ENCODE measurements at places on chromosomes 5 and 9.

DNA sequence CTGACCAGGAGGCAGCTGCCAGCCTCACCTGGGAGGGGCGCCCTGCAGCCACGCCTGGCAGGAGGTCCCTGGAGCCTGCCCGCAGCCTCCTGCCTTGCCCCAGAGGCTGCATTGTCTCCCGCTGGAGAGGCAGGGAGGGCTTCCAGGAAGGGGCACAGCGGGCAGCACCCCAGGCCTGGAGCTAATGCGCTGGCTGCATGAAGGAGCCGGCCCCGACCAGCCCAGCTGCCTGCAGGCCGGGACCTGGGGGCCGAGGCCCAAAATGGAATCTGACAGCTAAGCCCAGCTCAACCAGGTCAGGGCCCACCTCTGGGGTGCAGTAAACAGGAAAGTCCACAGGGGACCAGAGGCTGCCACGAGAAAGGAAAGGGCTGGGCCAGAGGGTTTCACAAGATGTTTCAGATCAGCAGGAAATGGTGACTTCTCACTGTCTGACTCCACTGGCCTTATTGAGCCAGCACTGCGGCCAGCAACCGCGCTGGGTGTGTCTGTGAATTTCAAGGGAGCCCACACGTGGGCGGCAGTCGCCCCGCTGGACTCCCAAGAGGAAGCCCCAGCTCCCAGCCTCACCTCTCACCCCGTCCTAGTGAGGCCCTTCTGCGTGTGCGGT, 18.6 kb upstream of the NOTCH1 start:
- DNase-seq, result no peak

DNA sequence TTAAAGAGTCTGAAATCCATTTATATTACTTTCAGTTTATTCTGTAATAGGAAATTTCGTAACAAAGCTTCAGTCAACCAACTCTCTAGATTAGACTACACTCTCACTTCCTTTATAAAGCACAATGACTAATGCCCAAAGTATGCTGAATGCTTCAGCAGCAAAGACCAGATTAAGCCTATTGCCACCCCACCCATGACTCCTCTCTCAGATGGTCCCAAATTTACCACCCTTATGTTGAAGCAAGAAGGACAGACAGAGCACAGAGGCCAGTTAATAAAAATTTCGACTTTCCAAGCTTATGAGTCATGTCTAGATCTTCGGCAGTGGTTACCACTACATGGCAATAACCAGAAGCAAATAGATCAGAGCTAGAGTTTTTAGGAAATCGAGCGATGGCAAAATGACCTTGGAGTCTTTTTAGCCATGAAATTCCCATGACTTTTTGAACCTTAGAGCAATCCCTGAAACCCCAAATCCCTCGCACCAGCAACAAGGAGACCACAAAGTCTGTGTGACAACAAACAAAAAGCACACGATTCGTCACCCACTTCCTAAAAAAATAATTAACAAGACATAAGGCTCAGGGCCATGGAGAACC, 287.8 kb upstream of the RASA1 start:
- DNase-seq, result no peak

- no peak for DNase-seq
These were observed 94.4 kb downstream of the SIL1 start for GRCh38 chr5:139103762-139104161.

DNA sequence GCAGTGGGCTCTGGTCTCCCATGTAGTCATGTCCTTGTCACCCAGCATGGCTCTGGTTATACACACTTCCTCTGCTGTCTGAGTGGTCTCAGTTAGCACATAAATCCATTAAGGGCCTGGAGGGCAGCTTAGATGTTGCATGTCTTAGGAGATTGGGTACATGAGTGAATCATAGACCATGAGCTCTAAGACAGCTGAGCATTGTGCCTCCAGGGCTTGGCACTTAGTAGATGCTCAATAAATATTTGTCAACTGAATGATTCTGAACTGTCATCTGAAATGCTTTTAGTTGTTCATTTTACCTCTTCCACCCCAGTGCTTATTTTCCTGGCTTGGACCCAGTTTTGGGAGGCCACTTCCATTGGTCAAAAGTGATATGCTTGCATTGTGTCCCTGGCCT, 135.6 kb downstream of the BOD1 start:
- DNase-seq, result no peak

DNA sequence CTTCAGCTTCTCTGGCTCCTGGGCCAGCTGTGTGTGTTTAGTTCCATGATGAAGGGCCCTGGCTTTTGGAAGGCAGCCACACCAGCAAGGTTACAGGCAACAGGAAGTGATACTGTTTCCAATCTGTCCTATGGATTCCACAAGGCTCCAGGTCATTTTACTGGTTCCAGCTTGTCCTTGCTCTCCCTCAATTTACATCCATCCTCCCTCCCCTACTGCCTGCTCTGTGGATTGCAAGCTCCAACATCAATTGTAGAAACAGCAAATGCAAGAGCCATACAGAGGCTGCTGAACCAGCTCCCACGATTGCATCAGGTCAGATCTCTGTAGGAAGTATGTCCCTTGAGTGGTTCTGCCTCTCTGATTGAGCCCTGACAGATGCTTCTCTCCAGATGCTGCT, 409.8 kb downstream of the NTRK2 start:
- no peak for DNase-seq

DNA sequence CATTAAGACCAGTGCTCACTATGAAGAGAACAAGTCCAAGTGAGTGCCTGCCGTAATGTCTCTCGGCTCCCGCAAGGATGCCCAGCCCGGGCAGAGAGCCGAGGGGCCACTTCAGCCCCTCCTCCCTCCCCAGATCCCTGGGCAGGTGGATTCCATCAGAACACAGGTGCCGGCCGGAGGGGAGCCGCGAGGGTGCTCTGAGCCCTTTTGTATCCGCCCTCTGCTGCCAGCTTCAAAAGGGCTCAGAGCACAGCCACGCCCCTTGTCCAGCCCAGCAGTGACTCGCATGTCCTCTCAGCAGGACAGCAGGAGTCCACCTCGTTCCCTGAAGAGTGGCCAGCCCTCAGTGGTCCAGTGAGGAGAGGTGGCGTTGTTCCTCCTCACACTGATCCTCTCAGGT, 43.9 kb downstream of the CYFIP2 start:
- no peak for DNase-seq

DNA sequence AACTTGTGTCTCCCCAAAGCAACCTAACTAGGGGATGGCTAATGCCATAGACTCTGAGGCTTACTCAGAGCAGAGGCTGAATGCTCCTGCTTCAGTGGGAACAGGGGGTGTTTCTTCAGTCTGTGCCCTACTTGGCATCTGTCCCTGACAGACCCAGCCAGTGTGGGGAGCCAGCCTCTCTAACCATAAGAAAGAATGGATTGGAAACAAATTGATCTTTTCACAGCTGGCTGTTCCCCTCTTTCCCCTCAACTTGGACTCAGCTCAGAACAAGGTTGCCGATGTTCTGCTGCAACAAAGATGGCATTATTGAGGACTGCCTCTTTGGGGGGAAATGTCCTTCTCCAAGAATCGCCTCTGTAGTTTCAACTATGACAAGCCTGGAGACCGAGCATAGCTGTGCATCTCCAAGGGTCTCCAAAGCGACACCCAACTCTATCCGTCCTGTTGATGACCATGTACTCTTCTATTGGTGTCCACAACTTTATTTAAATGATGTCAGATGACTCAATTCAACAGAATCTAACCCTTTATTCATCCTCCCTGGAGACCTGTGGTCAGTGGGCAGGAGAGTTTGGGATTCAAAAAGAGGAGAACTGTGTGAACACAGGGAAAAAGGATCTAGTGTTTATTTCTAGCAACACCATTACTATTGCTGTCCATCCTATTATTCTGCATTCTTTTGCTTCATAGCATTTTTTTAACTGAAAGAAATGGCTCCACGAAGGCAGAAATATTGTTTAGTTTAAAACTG, 24.7 kb upstream of the TNC start:
- no peak for DNase-seq

DNA sequence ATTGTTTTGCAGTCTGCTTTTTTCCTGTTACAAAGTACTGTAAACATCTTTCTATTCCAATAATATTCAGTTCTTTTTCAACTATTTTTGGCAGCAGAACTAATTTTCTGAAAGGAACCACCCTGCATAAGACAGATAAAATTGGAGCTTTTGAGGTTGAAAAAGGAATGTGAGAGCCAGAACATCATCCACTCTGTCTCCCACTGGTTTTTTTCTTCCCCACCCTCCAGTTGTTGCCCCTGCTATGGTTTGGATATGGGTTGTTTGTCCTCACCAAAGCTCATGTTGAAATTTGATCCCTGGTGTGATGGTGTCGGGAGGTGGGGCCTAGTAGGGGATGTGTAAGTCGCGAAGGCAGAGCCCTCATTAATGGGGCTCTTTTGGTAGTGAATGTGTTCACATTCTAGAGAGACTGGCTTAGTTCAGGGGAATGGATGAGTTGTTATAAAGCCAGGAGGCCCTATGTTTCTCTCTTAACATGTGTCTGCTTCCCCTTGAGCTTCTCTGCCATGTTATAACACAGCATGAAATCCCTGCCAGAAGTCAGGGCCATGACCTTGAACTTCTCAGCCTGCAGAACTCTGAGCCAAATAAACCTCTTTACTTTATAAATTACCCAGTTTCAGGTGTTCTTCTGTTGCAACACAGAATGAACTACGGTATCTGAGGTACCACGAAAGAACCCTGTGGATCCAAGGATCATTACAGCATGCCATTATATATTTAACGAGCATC, 34.8 kb upstream of the MAST4 start:
- DNase-seq, result no peak

- DNase-seq, result no peak
These were observed 96.3 kb upstream of the EQTN start for GRCh38 chr9:27393054-27393846.

DNA sequence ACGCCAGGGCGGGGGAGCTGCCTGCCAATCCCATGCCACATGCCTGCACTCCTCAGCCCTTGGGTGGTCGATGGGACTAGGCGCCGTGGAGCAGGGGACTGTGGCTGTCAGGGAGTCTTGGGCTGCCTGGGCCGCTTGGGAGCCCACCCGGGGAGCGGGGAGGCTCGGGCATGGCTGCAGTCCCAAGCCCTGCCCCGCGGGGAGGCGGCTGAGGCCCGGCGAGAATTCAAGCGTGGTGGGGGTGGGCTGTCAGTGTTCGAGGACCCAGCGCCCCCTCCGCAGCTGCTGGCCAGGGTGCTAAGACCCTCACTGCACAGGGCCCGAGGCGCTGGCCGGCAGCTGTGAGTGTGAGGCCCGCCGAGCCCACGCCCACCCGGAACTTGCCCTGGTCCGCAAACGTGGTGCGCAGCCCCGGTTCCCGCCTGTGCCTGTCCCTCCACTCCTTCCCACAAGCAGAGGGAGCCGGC, 83.2 kb upstream of the DMRTA1 start:
- no peak for DNase-seq

DNA sequence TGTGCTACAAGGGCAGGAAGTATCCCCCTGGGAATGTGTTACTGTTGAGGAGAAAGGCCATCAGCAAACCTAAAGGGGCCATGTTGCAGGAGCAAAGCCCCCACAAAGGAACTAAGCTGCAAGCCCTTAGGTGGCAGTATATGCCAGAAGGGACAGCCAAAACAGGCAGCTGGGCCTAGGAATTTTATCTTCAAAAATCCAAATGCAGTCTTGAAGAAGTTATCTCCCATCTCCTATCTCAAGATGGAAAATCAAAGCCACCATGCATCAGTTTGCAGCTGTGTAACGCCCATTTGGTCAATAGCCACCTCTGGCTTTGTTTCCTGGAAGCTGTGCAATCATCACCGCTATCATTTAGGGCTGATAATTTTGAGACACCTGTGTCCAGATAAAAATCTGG, 400.3 kb downstream of the ARHGEF28 start:
- DNase-seq, result no peak

DNA sequence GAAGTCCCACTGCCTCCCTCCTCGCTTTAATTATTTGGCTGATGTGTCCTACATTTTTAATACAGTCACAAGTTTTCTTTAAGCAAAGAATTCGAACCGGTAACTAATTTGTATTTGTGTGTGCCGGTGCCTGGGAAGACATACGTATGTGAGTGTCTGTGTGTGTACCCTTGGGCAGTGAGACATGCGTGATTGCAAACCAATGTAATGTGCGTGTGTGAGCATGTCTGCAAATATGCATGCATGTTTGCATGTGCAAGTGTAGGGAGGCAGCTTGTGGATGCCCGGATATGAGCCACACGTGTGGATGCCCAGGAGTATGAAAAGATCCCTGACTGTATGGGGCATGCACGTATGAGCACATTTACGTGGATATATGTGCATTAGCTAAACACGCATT, 44.4 kb upstream of the NEK6 start:
- DNase-seq, result no peak

- DNase-seq, result no peak
These were observed 1.8 kb downstream of the RNF130 start for GRCh38 chr5:180069589-180070247.

GRCh38 chr5:156595132-156595787, 254.8 kb upstream of the PPP1R2B start:
- DNase-seq, result no peak

DNA sequence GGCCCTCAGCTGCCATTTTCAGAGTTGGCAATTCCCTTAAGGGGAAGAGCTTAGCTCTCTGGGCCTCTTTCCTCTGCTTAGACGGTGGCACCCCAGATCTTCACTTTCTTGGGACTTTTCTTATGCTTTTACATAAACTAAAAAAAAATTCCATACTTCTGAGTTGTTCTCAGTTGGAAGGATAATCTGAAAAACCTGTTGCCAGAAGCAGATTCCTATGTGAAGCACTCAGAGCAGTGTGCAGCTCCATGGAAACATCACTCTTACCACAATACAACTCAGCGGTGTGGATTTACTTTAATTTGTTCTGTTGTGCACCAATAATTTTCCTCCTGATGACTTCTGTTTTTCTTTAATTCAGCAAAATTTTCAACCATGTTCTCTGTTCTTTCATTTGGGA, 44.1 kb upstream of the MROH2B start:
- DNase-seq, result no peak

GRCh38 chr9:113601656-113602055, 138.1 kb downstream of the RGS3 start:
- no peak for DNase-seq

- no peak for DNase-seq
These were observed 2.2 kb downstream of the PLCXD3 start for GRCh38 chr5:41508186-41508585.

GRCh38 chr9:102506406-102506805, 488.7 kb upstream of the CYLC2 start:
- DNase-seq, result no peak

DNA sequence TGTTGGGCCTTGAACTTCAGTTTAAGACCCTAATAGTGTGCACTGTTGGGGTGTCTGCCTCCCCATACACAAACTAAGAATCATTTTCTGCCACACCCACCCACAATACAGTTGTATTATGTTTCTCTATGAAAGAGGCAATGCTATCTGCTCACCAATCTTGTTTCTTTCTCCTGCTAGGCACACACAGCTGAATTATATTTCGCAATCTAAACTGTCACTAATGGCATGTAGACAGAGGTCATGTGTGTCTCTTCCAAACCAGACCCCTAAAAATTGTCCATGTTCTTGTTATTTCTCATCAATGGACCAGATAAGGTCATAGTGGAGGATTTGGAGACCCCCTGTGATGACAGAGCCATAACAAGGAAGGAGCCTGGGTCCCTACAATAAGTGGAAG, 57.3 kb downstream of the RIGI start:
- DNase-seq, result no peak

GRCh38 chr9:128494108-128494745, 10.3 kb upstream of the GLE1 start:
- DNase-seq, result no peak

Measured in stimulated activated CD8-positive, alpha-beta memory T cell treated with anti-CD3 and anti-CD28 coated beads, Interleukin-15, amount 100 ng/mL, for 48 hours (primary cell).